ENCODE measurements at places on chromosomes 12 and 14.

DNA sequence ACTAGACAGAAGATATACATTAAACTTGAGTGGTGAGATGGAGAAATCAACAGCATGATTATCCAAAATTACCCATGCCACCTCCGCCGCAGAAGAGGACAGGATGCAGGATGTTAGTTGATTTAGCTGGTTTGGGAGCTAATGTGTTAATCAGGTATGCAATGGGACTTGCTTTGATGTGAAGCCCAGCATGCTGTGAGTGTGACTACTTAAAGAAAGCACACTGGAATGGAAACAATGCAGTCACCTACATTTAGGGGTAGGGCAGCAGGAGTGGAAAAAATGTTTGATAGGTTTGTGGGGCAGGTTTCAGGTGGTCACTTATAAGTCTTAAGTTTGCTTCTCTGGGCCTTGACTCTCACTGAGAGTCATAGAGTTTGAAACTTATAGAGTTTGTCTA lies 170.0 kb upstream of the DAAM1 start:
- DNase-seq: no peak

- no peak for DNase-seq
Measured at GRCh38 chr12:59059088-59059935, 139.0 kb upstream of the LRIG3 start.

DNA sequence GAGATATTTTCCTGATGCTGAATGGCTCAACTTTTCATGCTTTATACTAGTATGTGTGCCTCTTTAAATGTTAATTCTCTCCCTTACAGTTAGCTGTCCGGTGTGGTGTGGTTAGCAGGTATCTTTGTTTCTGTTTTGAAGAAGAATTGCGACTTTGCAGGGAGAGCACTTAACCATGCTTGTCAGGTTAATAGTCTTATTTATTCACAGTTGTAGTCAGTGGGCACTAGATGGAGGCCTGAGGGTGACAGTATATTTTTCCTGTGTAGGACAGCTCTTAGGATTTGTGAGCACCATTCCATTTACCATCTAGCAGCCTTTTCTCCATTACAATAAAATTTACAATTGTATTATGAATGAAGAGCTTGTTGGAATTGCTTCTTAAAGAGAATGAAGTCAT lies 34.9 kb downstream of the PDE3A start:
- no peak for DNase-seq

GRCh38 chr12:122858591-122859302 lies 23.5 kb downstream of the HIP1R start:
- DNase-seq: no peak

- DNase-seq: no peak
Measured at GRCh38 chr12:131616043-131616700, 94.7 kb upstream of the SFSWAP start.

DNA sequence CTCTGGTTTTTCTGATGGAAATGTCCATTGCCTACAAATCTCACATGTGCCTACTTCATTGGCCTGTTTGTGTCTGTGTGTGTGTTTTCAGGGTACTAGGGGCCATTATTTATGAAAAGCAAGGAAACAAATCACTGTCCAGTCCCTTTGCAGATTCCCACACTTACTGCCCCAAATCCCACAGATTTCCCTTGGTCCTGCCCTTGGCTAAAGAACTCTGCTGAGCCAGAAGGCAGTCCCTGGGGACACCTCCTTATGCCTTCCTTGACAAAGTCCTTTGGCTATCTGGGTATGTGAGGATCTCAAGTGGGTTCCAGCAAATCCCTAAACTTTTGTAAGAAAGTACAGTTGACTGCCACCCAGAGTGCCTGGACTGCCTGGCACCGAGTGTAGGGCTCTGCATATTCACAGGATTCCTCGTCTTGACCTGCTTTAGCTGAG lies 388.1 kb downstream of the BCAT1 start:
- no peak for DNase-seq

GRCh38 chr14:92703516-92703915 lies 44.9 kb downstream of the LGMN start:
- no peak for DNase-seq

- DNase-seq: no peak
Measured at GRCh38 chr14:22463763-22464173, 125.3 kb downstream of the DAD1 start.

GRCh38 chr14:38186216-38186615 lies 21.5 kb upstream of the SSTR1 start:
- DNase-seq: no peak

DNA sequence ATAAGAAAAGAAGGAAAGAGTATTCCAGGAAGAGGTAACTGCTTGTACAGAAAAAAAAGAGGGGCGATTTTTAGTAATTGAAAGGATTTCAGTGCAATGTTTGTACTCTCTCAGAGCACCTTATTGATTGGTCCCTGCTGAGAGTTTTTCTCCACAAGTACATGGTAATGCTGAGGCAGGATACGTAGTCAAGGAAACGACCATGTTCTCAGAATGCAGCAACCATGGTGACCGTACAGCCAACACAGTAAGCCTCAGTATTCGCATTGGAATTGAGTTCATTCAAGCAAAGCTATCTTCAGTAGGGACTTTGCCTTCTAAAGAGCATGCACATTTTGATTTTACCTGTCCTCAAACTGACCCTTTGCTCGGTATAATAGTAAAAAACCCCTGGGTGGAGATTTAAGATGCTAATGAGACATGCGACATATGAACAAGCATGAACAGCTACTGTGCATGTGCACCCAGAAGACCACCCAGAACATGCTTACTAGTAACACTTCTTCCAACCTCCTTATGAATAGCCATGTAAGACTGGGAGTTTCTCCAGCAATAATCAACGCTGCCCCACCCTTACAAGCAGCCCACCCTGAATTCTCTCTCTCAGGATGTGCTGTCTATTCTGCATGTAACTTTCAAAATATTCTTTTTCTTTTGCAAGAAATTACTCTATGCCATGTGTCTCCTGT lies 6.2 kb upstream of the SLC41A2 start:
- peak; percentile 34 for DNase-seq
